ENCODE measurements at places on chromosomes 11 and 22. TPM values are rescaled to one million over a fixed set of nuclear protein-coding genes. Genes with fewer than 3 reads are reported as not detected.

Gene MS4A7
- 7.6 TPM for total RNA-seq

Gene HORMAD2
- total RNA-seq: not detected

Gene SCT
- not detected for total RNA-seq

Gene RFPL2
- 22.1 TPM for total RNA-seq

Gene C11orf86
- total RNA-seq: not detected

Gene APOL6
- 8.7 TPM for total RNA-seq

Gene IL17REL
- not detected for total RNA-seq

Gene TRIM6
- 4.8 TPM for total RNA-seq

Gene CHADL
- total RNA-seq: 8.2 TPM

Gene OR51B5
- 0.23 TPM for total RNA-seq

Gene SLC1A2
- 1.5 TPM for total RNA-seq

Gene MRGPRE
- not detected for total RNA-seq

Measured in prostate gland (tissue), 2 donors.